ENCODE measurements at places on chromosomes 3 and 15.

DNA sequence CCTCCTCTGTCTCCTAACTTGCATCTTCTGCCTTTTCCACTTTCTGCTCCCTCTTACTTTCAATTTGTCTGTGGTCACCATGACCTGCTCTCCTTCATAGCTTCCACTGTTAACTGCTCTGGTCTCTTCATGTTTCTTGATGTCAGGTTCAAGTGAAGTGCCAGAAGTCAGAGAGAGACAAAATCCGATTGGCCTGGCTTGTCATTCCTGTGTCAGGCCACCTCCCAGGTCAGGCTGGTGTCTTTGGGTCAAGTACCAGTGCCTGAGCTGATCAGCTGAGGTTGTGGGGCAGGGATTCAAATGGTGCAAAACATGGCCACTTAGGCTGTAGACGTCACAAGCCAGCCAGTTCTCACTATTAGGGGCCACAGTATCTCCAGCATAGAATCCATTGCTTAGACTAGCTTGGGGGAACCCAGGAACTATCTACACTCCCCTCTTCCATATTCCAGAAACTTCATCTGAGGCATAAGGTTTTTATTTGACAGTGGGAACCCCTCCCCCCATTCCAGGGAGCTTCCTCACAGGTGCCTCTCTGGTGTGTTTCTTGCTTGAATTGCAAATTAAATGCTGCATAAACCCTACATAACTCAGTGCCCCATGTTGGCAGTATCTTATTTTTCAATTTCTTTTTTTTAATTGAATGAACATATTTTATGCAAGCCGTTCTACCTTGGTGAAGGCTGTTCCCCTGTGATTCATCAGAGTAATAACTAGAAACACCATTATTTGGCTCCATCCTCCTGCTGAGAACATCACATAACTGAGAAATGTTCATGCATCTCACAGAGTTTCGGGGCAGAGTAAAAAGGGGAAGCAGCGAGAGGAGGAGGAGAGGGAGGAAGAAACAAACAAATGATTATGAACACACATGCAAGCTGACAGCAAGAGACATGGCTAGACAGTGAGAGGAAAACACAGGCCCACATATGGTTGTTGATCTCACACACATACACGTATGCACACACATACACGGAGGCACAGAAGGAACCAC lies 175.8 kb downstream of the TLE3 start:
- no peak for DNase-seq

DNA sequence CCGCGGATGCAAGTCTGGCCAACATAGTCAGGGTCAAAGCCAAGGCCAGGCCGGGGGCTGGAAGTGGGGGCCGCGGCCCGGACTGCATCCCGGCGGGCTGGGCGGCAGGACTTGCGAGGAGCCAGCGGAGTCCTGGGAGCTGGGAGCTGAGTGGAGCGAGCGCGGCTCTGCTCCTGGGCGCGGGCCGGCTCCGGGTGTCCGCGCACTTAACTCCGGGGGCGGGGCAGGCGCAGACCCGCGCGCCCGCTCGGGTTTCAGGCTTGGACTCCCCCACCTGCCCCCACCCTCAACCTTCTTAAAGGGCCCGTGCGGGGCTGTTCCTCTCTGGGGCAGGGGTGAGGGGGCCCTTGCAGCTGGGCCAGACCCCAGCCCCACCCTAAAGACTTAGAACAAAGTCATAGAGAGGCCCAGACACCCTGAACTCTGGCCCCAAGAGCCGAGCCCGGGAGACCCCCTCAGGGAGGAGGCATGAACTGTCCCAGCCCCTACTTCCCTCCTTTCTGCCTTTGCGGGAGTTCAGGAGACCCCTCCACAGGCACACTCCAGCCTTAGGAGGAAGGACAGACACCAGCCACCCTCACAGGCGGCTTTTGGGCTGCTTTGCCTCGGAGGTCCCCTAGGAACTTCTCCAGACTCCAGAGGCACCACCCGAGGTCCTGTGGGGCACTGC lies at the start of gene CSPG4:
Gene CSPG4 (minus strand): TSS at position 181 of the 670 bp plus-strand sequence. CDS start 93 bp downstream, at position 88.
- no peak for DNase-seq

DNA sequence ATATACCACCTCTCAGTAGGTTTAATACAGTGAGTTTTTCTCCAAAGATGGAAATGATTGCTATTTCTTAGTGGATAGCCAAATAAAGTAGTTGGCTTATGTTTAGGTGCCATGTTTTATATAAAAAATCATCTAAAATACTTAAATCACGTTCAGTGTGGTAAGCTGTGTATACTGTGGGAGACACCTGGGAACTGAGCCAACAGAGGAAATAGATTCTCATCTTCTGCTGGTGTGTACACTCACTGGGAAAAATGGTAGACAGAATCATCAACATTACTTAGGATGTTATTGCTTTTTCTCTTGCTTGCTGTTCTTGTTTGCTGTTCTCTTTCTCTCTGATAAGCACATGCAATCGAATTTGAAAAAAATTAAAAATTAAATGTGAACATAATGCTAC lies 112.6 kb upstream of the MB21D2 start:
- DNase-seq: no peak

DNA sequence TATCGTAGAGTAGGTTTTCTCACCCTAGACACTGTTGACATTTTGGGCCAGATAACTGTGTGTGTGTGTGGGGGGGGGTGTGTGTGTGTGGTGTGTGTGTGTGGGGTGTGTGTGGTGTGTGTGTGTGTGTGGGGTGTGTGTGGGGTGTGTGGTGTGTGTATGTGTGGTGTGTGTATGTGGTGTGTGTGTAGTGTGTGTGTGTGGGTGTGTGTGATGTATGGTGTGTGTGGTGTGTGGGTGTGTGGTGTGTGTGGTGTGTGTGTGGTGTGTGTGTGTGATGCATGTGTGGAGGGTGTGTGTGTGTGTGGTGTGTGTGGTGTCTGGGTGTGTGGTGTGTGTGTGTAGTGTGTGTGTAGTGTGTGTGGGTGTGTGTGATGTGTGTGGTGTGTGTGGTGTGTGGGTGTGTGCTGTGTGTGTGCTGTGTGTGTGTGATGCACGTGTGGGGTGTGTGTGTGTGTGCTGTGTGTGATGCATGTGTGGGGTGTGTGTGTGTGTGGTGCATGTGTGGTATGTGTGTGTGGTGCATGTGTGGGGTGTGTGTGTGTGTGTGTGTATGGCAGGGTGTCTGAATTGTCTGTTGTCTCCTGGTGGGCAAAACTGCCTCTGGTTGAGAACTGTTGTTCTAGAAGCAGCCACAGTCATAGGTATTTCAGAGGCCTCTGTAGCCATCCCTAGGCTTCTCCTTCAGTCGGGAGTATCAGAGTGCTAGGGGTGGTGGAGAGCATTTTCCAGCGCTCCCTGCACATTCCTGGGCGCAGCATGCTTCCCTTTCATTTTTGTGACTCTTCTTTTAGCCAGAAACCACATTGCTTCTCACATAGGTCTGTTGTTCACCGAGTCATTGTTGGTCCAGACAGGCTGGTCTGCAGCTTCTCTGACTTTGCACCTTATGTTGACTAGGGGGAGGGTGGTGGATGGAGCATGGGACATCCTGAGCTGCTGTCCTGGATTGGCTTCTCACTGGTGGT lies 84.4 kb downstream of the THSD4 start:
- no peak for DNase-seq

DNA sequence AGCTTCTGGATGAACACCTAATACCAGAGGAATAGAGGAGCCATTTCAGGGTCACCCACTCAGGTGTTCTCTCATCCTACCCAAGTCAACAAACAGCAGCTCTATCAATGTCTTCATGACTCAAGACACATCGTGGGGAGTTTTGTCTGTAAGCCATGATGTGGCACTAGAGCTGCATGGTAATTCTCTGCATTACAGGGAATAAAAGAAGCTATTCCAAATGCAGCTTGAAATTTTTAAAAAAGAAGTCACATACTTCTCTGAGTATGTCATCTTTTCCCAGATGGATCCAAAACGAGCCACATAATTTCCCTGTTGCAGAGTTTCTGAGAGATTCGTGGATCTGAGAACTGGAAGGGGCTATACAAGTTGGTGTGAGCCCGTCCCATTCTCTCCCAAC lies 6.1 kb upstream of the THSD4 start:
- DNase-seq: no peak

GRCh38 chr3:54986294-54986693 lies 58.4 kb upstream of the LRTM1 start:
- DNase-seq: no peak

DNA sequence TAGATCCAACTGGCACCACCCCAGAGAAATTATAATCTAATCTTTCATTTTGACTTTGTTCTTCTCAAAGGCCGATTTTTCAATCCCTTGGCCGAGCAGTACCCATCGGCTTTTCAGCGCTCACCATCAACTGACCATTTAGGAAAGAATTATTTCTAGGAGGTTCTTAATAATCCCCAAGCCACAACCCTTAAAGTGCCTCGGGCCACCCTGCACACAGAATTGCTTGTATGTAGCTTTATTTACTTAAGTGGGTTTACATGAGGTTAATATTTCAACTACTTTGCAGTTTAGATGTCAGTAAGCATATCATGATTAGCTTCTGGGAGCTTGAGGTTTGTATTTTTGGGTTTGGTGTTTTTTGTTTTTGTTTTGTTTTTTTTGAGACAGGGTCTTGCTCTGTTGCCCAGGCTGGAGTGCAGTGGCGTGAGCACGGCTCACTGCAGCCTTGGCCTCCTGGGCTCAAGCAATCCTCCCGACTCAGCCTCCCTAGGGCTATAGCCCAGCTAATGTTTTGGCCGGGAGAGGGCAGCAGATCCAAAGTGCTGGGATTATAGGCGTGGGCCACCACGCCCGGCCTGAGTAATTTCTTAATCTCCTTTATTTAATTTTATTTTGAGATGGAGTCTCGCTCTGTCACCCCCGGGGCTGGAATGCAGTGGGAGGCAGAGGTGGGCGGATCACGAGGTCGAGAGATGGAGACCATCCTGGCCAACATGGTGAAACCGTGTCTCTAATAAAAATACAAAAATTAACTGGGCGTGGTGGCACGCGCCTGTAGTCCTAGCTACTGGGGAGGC lies 801 bp upstream of the CDAN1 start:
- DNase-seq: no peak

DNA sequence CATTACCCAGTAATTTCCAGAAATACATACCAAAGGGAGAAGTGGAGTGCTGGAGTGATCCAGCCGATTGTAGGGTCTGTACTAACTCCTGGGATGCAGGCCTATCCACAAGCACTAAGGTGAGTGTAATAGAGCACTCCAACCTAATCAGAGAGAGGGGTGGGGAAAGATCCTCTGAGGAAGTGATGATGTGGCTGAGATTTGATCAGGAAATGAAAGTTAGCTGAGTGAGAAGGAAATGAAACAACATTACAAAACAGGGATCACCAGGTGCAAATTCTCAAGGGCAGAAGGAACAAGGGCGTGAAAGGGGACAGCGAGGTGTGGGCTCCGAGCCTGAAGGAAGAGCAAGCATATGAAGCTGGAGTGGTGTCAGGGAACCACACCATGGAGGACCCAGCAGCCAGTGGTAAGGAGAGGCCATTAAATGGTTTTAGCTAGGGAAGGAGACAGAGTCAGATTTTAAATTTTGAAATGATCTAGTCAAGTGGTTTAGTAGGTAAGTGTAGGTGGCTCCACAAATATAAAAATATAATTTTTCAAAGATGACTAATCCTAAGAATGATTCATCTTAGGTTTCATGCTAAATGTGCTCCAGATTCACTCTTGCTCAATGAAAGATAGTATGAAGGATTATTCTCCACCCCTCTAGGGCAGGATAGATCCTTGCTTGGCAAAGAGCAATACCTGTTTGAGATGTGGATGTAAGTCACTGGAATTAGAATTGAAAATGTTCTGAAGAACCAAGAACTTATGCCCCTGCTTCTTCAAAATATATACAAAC lies 348.7 kb downstream of the TBL1XR1 start:
- no peak for DNase-seq

DNA sequence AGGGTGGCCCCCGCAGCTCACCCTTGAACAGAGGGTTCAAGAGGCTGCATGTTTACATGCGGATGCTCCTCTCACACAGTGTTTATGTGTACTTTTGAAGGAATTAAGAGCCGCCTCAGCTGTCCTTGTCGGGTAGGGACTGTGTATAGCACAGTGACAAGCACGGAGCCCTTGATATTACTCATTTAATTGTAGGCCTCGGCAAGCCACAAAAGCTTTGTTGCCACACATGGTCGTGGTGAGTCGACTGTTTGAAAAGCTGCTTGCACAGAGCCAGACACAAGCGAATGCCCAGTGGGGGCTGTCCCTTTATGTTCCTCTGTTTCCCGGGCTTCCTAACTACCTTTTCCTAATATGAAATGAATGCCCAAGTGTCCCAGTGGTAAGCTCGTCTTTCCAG lies 4.5 kb downstream of the ESYT3 start:
- DNase-seq: no peak

GRCh38 chr15:66789029-66790025 lies 87.3 kb downstream of the SMAD6 start:
- no peak for DNase-seq

DNA sequence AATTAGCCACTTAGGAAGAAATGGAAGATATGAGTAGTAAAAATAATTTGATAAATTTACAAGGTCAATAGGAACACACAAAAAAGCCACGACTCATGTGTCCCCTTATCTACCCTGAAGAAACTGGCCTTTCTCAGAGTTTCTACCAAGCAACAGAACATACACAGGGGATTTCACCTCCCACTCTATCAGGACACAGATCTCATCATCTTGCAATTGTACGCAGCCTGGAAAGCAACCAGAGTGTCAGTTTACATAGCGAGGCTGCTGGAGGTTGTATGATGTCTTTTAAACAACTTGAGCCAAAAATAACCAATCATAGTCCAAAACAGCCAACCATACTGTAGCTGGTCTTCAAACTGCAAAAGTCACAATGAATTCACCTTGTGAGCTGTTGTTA lies 19.7 kb upstream of the LMOD3 start:
- no peak for DNase-seq

GRCh38 chr3:197495059-197495455 lies 60.7 kb downstream of the BDH1 start:
- no peak for DNase-seq

- DNase-seq: no peak
These were observed 5.1 kb downstream of the HEMK1 start for GRCh38 chr3:50574444-50574831.

DNA sequence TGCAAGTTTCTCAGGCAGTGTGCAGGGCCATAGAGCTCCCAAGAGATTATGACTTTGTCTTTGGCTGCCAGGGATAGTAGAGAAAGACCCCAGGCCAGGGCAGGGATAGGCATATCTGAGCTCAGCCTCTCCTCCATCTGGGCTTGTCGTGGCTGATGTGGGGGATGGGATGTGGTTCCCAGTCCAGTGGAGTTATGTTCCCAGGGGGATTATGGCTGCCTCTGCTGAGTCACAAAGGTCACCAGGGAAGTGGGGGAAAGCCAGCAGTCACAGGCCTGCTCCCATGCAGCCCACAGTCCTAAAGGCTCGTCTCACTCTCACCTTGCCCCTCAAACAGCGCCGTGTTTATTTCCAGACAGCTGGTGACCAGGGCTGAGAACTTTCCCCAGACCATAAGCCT lies 354.9 kb downstream of the SI start:
- DNase-seq: no peak

- DNase-seq: no peak
These were observed 32.3 kb downstream of the ROBO2 start for GRCh38 chr3:77072232-77072631.

- no peak for DNase-seq
These were observed 559.9 kb upstream of the MCTP2 start for GRCh38 chr15:93671387-93671943.

GRCh38 chr15:26971271-26972018 lies 464 bp downstream of the GABRG3 start:
- DNase-seq: no peak
